G401 (cell line): ENCODE measurements at places on chromosomes 2 and 18. TPM values are rescaled to one million over a fixed set of nuclear protein-coding genes. Genes with fewer than 3 reads are reported as not detected.

Gene ACVR1C
- not detected in 2 replicates for total RNA-seq

Gene UGT1A10
- total RNA-seq, result not detected in 2 replicates

DNA sequence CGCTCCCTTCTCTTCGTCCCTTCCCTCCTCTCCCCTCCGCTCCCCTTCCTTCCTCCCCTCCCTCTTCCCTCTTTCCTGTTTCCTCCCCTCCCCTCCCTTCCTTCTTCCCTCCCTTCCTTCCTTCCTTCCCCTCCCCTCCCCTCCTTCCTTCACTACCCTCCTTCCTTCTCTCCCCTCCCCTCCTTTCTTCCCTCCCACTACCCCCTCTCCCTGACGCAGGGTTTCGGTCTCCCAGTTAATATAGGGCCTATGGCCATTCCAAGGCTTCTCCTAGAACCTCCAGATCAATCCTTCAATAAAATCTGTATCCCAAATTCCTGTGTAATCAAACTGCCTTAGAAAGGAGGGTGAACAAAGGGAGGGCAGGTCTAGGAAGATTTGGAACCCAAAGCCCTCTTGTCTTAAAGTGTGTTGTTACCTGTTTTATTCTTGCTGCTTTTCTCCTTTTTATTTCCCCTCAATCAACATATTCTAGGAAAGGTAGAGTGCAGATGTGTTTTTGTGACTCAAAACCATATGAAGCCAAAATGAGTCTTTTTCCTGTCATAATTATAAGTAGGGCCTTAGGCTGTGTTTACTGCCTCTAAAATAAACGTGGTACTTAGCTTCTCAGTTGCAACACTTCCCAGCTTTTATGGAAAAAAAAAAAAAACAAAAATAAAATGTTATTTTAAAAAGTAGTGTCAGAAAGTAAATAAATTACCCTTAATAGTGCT lies 53.7 kb downstream of the GPD2 start:
- DNase-seq, result no peak

- no peak for DNase-seq
Observed at GRCh38 chr2:139836769-139837168, 1056.6 kb upstream of the NXPH2 start.

GRCh38 chr2:95047629-95048510 lies 22.4 kb downstream of the MAL start:
- DNase-seq, result no peak

DNA sequence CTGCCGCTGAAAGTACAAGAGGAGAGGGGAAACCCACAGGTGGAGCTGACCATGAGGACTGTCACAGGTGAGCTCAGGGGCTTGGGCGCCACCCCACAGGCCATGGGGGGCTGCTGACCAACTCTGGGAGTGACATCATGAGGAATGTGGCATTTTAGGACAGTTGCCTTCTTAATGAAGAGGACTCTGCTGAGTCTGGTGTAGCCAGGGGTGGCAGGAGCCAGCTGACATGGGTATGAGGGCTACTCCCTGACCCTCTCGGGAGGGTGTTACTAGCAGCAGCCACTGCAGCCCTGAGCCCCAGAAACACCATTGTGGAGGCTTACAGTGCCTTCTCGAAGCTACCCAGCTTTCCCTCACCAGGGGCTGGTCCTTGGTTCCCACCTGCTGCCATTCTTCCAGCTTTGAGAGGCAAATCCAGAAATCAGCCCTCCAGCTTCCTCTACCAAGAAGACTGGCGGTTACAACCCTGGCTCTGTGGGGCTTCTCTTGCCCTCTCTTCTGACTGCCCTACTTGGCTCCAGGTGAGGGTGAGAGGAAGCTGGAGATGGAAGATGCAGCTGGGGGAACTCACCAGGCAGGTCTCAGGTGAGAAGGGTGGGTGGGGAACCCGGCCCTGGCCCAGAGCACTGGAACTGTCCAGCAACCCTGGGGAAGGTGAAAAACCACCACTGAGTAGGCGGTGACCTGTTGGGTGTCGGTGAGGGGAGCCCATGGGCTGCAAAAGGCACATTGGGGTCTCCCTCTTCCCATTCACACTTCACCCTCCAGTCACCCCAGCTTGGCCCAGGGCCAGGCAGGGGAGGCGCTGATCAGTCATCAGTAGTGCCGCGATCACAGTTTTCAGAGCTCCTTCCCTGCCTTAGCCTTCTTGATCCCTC lies 98.5 kb downstream of the MCFD2 start:
- no peak for DNase-seq
